ENCODE measurements at places on chromosomes 1 and 21.

DNA sequence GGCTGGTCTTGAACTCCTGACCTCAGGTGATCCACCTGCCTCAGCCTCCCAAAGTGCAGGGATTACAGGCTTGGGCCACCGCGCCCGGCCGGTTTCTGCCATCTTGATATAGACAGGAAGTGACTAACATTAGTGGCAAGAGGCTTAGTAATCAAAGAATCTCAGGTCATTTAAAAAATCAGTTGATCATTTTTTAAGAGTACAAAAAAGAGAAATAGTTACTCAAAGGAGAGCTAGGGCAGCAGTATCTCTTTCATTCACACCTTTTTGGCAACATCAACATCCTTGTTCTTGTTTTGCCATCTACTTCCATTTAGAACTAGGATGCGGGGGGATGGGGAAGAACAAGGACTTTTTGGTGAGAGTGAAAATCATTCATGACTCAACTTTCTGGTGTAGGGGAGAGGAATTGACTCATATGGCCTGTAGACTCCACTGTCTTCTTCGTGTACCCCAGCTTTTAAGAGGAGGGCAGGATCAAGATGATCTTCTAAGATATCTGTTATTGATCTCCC is 8.8 kb downstream of the FCRLB start:
- DNase-seq: no peak

DNA sequence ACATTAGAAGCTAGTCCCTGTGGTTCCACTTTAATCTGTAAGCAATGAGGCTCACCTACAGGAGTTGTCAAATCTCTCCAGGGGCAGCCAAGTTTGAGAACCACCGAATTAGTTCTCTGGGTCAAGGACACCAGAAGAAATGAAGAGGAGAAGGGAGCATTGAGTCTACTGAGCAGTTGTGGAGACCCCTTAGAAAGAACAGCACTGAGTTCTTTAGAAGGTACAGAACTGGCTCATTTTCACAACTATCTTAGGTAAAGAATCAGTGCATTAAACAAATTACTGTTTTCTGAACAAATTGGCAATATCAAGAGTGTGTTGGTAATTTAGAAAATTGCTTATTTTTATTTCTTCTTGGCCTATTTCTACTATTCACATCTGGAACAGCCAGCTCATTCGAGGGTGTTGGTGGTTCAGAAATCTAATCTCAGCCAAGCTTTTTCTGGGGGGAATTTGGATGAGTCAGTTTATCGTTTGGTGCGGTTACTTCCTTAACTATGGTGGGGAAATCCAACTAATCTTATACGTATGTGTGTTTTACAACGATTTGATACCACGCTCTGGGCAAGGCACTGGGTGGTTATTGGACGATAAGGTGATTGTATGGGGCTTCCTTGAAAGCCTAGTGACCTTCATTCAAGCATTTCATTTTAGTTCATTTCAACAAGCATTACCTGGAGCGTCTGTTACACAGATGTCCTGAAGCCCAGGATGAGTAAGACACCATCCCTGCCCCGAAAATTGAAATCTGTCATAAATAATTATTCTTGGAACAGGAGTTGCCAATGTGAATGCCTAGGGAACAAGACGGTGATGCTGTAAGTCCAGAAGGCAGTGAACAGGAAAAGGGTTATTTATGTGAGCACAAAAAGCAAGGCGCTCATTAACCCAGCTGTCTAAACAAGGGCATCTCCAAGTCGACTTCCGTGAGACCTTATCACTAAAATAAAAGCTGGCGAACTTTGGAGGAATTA is 52.0 kb upstream of the TMPRSS2 start:
- no peak for DNase-seq

GRCh38 chr21:16117851-16118590 is 388.2 kb downstream of the USP25 start:
- DNase-seq: no peak

GRCh38 chr1:101158424-101158823 is 78.4 kb upstream of the S1PR1 start:
- DNase-seq: no peak

- no peak for DNase-seq
Measured at GRCh38 chr1:213820362-213821149, 167.2 kb upstream of the PROX1 start.

- DNase-seq: no peak
Measured at GRCh38 chr1:76210160-76210559, 135.6 kb downstream of the ST6GALNAC3 start.

GRCh38 chr1:101207891-101208290 is 28.9 kb upstream of the S1PR1 start:
- DNase-seq: no peak

DNA sequence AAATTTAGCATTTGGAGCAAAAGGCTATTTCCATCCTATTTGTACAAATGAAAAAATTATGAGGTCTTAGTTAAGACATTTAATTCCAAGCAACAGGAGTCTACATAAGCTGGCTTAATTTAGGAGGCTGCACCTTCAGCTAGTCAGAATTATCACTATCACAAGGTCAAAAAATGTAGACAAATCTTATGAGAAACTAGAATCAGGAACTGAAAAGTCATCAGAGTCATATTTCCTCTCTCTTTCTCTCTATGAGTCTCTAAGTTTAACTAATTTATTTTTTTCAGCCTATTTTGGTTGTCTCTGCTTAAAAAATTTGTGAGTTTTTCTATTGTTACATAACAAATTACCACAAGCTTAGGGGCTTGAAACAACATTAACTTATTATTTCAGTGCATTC is 807.1 kb upstream of the PRMT6 start:
- DNase-seq: no peak

DNA sequence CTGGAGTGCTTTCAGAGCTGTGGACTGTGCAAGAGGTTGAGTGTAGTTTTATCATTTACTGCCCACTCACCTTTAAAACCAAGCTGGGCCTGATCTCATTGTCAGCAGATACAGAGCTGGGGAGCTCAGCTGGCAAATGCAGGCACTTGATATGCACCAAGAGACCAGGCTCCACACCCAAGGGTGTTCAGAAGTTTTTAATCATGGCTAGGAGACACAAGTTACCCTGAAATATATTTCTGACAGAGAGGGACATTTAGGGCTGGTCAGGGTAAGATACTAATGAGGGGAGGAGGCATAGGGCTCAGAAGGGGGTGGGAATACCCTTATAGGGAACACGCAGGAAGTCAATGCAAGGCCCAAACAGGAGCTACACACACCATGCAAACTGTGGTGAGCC is 153.7 kb downstream of the ELAVL4 start:
- no peak for DNase-seq

DNA sequence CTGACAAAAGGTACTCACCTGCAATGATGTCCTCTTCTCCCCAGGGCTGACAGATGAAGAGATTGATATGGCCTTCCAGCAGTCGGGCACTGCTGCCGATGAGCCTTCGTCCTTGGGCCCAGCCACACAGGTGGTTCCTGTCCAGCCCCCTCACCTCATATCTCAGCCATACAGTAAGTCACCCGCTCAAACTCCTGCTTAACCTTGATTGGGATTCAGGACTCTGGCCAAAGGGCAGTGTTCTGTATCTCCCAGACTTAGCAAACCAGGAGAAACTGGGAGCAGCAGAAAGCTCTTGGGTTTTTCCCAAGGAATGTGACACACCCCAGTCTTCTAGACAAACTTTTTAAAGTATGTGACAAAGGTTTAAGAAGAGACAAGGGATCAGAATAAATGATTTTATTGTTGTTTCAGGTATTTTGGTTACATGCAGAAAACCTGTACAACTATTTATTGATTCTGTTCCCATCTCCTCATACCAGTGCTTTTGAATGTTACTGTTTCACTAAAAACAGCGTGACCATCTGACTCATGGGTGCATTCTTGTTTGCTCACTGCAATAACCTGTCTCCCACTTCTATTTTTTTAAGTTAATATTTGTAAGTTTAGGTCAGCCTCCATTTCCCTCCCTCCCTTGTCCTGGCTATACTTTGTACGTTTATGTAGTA is 124.6 kb downstream of the PEX14 start:
- DNase-seq: no peak

DNA sequence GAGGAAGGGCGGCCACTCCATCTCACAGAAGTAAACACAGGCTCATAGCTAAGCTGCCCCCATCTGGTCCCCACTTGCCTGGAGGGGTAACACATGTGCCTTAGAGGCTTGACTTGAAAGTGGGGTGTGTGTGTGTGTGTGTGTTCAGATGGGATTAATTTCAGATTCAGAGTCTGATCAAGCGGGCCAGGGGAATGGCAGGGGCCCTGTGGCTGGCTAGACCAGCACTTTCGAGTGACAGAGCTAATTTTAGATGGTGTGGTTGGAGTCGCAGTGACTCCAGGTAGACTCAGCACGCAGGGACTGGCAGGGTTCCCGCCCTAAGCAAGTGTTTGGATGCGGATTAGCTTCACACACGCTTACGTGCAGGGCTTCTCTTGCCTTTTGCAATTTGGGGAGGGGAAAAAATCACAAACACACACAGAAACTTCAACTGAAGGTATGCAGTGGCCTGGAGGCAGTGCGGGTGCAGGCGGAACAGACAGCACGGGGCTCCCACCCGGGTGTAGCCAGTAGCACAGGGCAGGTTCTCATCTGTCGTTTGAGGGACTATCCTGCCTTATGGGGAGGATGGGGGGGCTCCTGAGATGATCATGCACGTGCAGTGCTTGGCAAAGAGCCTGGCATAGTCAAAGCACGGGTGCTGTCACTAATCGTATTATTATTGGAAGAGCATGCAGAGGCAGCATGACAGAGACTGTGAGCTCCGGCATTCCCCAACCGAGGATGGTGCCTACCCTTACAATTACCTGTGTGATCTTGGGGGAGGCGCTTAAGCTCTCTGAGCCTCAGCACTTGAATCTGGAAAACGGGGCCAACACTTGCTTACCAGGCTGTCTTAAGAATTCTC is 1.3 kb downstream of the EDN2 start:
- no peak for DNase-seq

GRCh38 chr1:208431721-208432120 is 187.5 kb upstream of the PLXNA2 start:
- DNase-seq: no peak

- no peak for DNase-seq
Measured at GRCh38 chr1:216175714-216176113, 247.5 kb downstream of the USH2A start.
